ENCODE measurements at places on chromosomes 2 and 18.
A peak's percentile ranks its signal among the peaks of the same experiment; 100 is the strongest.

GRCh38 chr18:39796393-39796792 lies 2158.6 kb upstream of the PIK3C3 start:
- no peak for ATAC-seq

- no peak for ATAC-seq
Measured at GRCh38 chr2:69057660-69058059, 44.7 kb downstream of the ANTXR1 start.

- ATAC-seq = no peak
Measured at GRCh38 chr2:50858156-50858555, 173.8 kb downstream of the NRXN1 start.

- ATAC-seq = peak; percentile 70
Measured at GRCh38 chr2:160338901-160339685, 139.0 kb upstream of the ITGB6 start.

GRCh38 chr2:134377730-134378129 lies 123.9 kb downstream of the MGAT5 start:
- ATAC-seq = no peak

GRCh38 chr2:100603948-100604633 lies 41.3 kb downstream of the PDCL3 start:
- ATAC-seq = peak; percentile 77

GRCh38 chr2:222288590-222289277 lies 10.1 kb downstream of the PAX3 start:
- ATAC-seq = no peak

DNA sequence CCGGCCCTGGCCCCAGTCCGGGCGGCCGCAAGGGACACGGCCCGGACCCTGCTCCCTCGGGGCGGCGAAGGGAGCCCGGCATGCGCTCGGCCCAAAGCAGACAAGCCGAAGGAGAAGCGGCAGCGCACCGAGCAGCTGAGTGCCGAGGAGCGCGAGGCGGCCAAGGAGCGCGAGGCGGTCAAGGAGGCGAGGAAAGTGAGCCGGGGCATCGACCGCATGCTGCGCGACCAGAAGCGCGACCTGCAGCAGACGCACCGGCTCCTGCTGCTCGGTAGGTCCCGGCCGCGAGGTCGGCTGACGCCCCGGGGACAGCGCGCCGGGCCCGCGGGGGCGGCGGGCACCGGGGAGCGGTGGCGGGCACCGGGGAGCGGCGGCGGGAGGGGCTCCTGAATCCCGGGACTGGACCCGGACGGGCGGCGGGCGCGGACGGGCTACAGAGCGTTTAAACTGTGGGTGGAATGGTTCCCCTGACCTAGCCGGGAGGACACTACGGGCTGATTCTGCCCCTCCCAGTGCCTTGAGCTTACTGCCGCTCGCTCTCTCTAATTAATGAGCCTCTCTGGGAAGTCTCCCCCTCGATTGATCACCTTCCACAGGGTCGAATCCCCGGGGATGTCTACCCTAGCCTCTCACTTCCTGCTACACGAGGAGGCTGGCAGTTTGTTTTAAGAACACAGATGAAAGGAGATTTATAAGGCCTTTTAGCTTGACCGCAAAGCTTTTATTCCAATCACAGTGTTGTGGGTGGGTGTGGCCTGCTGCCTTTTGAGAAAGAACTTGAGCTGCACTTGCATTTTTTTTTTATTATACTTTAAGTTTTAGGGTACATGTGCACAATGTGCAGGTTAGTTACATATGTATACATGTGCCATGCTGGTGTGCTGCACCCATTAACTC lies 853 bp downstream of the GNAL start:
- peak; percentile 42 for ATAC-seq

DNA sequence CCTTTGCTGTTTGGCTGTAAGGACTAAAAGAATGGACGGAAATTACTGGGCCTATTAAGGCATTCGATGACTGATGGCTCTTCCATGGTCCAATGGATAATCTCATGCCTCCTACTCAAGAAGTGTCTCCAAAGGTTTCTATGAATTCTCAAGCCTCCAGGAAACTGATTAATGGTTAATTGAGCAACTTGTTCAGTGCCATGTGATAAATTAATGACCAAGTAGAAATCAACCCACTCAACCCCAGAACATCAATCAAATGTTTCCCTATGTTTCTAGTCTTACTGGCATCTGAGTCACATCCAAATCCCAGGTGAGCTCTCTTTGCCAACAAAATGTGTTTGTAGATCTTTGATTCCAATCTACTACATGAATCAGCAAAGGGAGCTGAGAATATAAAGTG lies 103.6 kb downstream of the NXPH2 start:
- ATAC-seq = no peak

GRCh38 chr2:196334710-196335109 lies 163.3 kb upstream of the STK17B start:
- ATAC-seq = peak; percentile 10

- no peak for ATAC-seq
Measured at GRCh38 chr2:2798337-2798736, 467.3 kb upstream of the MYT1L start.

DNA sequence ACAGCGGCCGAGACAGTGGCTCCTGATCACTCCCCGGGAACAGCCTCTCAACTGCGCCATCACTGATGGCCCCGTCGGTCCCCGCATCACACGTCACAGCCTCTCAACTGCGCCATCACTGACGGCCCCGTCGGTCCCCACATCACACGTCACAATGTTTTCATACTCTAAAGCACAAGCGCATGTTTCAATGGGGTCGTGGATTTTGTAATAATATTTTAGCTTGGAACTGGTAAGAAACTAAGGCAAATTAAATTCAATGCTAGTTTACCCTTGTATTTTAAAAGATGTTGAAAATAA lies 44.2 kb upstream of the CTDP1 start:
- no peak for ATAC-seq

GRCh38 chr2:4353668-4354067 lies 650.3 kb downstream of the DCDC2C start:
- ATAC-seq = no peak

DNA sequence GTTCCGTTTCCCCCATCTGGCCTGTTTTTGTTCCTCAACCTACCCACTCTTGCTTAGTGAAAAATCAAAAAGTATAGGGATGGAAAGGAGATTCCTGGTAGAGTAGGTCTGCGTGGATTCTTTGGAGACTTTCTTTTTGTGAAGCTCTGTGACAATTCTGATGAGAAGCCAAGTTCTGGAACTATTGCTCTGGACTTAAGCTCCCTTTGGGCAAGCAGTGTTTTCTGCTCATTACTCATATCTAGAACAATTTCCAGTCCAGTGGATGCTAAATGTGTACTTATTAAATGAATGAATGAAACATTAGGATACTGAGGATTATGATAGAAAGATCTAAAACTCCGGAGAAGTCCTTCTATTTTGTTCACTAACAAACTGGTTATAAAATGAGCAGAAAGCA lies 76.5 kb downstream of the SOCS6 start:
- ATAC-seq = no peak

- no peak for ATAC-seq
Measured at GRCh38 chr18:72867746-72868584, at the start of gene NETO1. NETO1 (minus strand) TSS chr18:72867987; CDS start chr18:72867291, 696 bp downstream.

DNA sequence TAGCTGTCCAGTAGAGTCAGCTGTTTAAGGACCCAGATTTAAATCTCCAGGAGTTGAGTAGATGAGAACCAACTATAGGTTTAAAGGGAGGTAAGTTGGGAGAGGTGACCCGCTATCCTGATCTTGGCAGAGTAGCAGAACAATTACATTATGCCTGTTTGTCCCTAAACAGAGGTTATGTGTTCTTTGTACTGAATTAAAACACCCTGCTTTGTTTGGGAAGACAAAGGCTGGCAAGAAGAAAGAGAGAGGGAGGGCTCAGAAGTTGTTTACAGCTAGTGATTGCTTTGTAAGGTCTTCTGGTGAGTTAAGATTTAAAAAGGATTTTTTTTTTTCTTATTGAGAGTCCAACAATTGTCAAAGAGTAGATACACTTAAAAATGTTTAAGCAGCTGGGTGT lies 37.3 kb downstream of the USP14 start:
- ATAC-seq = no peak

- no peak for ATAC-seq
Measured at GRCh38 chr2:31088504-31089195, 49.6 kb downstream of the GALNT14 start.

Measured in SK-N-SH treated with all-trans-retinoic acid at 6 μM for 48 hours (cell line).